Fibroblast of villous mesenchyme (primary cell): ENCODE measurements at places on chromosomes 12 and 14. TPM values are rescaled to one million over a fixed set of nuclear protein-coding genes. Genes with fewer than 3 reads are reported as not detected.

DNA sequence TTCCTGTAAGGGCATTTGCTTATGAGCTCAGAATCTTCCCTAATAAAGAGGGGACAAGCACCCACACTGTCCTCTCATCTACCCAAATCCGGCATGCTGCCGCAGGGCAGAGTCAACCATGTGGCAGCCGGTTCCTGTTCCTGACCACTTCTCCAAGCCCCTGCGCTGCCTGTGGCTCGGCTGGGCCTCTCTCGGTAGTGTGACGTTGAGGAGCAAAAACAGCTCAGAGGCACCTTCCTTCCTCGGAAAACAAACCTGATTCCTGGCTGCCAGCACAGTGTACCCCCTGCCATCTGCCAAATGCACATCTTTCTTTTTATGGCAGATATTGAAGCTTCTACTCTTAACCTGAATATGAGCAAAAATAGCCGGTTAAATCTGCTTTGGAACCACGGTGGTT lies 50.5 kb downstream of the CFAP251 start:
- no peak for DNase-seq

DNA sequence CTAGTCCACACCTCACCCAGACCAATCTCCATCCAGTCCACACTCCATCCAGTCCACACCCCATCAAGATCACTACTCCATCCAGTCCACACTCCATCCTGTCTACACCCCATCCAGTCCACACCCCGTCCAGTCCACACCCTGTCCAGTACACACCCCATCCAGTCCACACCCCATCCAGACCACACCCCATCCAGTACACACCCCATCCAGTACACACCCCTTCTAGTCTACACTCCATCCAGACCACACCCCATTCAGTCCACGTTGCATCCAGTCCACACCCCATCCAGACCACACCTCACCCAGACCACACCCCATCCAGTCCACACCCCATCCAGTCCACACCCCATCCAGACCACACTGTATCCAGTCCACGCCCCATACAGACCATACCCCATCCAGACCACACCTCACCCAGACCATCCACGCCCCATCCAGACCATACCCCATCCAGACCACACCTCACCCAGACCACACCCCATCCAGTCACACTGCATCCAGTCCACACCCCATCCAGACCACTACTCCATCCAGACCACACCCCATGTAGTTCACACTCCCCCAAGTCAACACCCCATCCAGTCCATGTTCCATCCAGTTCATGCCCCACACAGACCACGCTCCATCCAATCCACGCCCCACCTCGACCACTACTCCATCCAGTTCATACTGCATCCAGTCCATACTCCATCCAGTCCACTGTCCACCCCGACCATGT lies 116.6 kb upstream of the RTL1 start:
- no peak for DNase-seq

Gene NTF3
- total RNA-seq = 2.2 and 7.4 TPM in 2 replicates

Gene MIP
- not detected in 2 replicates for total RNA-seq
